H9 (cell line): ENCODE measurements at places on chromosomes 1 and 21.

DNA sequence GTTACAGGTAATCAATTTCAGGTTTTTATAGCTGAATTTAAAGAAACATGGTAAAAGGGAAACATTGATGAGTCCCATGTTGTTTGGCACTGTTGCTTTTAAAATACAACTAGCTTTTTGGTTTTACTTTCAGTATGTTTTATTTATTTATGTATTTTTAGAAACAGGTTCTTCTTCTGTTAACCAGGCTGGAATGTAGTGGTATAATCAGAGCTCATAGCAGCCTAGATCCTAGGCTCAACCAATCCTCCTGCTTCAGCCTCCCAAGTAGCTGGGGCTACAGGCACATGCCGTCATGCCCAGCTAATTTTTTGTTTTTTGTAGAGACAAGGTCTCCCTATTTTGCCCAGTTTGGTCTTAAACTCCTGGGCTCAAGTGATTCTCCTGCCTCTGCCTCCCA, 50.4 kb downstream of the CTTNBP2NL start:
- no peaks in the 10 kb centered on the region for H3K4me1 ChIP-seq
- no peak for DNase-seq
- no peak overlapping the region for H3K27ac ChIP-seq
- H3K36me3 ChIP-seq, result peaks cover 22% of the 10 kb centered on the region

DNA sequence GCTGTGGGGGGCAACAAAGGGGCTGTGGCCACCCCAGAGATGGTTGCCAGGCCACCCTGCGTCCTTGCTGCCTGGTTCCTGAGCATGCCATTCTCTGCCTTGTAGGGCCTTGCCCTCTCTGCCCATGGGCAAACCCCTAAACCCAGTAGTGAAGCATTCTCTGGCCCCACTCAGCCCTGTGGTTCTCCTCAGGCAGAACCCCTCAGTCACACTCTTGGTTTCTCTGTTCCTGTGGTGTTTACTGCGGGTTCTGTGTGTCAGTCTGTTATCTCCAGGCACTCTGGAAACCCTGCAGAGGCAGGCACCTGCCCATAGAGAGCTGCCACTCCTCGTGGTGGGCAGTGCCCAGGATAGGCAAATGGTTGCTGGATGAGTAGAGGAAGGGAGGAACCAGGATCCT, 41.1 kb upstream of the IL19 start:
- no peaks in the 10 kb centered on the region for H3K27me3 ChIP-seq
- peaks cover 4% of the 10 kb centered on the region; the same call in 2 of the 3 replicates for H3K36me3 ChIP-seq
- no peak overlapping the region for H3K27ac ChIP-seq
- no peaks in the 10 kb centered on the region for H3K4me1 ChIP-seq

GRCh38 chr21:36478941-36479340, 981 bp downstream of the CLDN14 start:
- H3K4me3 ChIP-seq, result no peak overlapping the region
- H3K4me1 ChIP-seq, result no peaks in the 10 kb centered on the region
- peak; percentile 46 for DNase-seq
- no peaks in the 10 kb centered on the region for H3K27me3 ChIP-seq

DNA sequence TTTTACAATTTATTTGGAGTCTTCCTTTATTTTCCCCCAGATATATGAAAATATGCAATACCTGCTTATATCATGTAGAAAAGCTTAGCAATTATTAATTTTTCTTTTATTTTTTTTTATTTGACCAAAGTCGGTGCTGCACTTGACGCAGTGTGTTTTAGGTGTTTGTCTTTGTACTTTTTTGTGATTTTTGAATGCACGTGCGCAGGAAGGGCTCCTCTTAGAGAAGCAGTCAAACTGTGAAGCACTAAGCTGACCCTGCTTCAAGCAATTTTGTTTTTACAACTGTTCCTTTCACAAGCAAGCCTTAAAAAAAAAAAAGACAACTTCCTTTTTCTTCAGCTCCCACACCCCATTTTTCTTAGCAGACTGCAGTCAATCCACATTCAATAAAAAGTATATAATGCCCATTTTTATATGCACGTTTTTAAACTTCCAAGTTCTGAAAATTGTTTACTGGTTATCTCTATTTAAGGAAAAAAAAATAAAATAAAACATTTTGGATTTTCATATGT, 267.4 kb downstream of the TM2D1 start:
- H3K27me3 ChIP-seq, result no peaks in the 10 kb centered on the region
- no peaks in the 10 kb centered on the region for H3K36me3 ChIP-seq
- no peak overlapping the region for H3K27ac ChIP-seq

GRCh38 chr1:60562740-60563139, 489.2 kb upstream of the C1orf87 start:
- H3K27ac ChIP-seq, result no peak overlapping the region
- no peak overlapping the region for H3K4me3 ChIP-seq
- H3K4me1 ChIP-seq, result no peaks in the 10 kb centered on the region
- DNase-seq, result no peak
- H3K36me3 ChIP-seq, result no peaks in the 10 kb centered on the region

DNA sequence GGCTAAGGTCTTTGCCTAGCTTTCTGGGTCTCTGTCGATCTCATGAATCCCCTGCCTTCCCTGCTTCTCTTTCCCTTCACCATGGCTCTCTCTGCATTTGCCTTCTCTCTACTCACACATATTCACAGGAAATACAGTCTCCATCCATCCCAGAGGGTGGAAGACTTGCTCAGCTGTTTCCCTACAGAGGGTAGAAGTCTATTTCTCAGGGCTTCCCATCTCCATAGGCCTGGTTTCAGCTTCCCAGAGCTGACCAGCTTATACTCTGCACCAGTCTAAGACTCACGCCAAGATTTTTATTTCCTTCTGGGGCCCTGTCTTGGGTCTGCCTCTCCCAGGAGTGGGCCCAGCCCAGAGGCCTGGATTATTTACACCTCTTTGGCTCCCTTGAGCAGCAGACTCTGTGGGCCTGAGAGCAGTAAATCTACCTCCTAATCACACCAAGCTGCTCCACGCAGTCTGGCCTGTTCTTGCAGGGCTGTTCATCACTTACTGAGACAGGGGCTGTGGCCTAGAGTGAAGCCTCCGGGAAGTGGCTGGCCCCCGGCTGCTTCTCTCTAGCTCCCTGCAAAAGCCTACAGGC, 102.5 kb downstream of the PLXNA2 start:
- no peaks in the 10 kb centered on the region for H3K27me3 ChIP-seq
- no peak overlapping the region for H3K4me3 ChIP-seq
- H3K27ac ChIP-seq, result no peak overlapping the region
- H3K36me3 ChIP-seq, result no peaks in the 10 kb centered on the region
- no peak for DNase-seq
- no peaks in the 10 kb centered on the region for H3K4me1 ChIP-seq

GRCh38 chr1:8712413-8713231, 104.8 kb downstream of the RERE start:
- peaks cover 5% of the 10 kb centered on the region; the same call in 1 of the 2 replicates for H3K36me3 ChIP-seq
- no peak for DNase-seq
- H3K4me1 ChIP-seq, result no peaks in the 10 kb centered on the region; the same call in 1 of the 2 replicates
- H3K27ac ChIP-seq, result peak overlapping the region; percentile 53

GRCh38 chr1:232084584-232085223, 458.1 kb downstream of the DISC1 start:
- no peaks in the 10 kb centered on the region for H3K27me3 ChIP-seq
- H3K4me3 ChIP-seq, result no peak overlapping the region
- DNase-seq, result peak; percentile 82
- H3K27ac ChIP-seq, result no peak overlapping the region

GRCh38 chr1:115702959-115703358, 61.2 kb downstream of the VANGL1 start:
- no peak for DNase-seq
- no peaks in the 10 kb centered on the region for H3K27me3 ChIP-seq
- no peaks in the 10 kb centered on the region for H3K36me3 ChIP-seq

DNA sequence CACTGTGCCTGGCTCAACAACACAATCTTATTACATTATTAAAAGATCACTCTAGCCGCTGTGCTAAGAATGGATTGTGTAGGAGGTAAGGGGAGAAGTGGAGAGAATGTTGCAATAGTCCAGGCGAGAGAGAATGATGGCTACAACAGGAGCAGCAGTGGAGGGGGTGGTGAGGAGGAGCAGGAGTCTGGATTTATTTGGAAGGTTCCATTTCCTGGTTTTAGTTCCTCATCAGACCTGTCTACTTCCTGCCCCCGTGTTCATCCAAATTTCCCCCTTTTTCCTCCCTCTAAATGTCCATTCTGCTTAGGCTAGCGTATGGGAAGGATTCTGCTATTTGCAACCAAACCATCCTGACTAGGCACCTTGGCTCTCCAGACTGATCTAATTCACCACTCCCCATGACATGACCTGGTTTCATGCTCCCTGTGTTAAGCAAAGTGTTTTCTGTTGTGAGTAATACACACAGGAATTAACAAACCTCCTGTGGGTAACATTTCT, 35.1 kb upstream of the EYA3 start:
- no peaks in the 10 kb centered on the region for H3K27me3 ChIP-seq
- no peaks in the 10 kb centered on the region for H3K4me1 ChIP-seq
- no peaks in the 10 kb centered on the region for H3K36me3 ChIP-seq
- no peak overlapping the region for H3K27ac ChIP-seq
- H3K4me3 ChIP-seq, result no peak overlapping the region

DNA sequence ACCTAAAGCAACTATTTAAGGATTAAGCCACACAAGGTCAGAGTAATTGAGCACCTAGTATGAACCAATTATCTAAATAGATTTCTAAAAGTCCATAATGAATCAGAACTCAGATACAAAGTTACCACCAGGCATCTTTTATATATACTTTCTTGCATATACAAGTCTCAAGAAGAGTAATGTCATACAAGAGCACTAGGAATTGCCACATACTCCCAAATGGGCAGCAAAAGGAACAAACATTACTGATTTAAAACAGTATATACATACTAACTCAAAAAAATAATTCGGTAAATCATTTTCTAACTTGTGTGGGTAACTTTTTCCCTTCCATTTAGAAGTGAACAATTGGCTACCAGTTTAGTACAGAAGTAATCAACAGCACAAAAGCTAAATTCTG, 22.1 kb downstream of the SERBP1 start:
- H3K27me3 ChIP-seq, result no peaks in the 10 kb centered on the region
- DNase-seq, result no peak
- H3K4me1 ChIP-seq, result no peaks in the 10 kb centered on the region
- no peak overlapping the region for H3K27ac ChIP-seq

DNA sequence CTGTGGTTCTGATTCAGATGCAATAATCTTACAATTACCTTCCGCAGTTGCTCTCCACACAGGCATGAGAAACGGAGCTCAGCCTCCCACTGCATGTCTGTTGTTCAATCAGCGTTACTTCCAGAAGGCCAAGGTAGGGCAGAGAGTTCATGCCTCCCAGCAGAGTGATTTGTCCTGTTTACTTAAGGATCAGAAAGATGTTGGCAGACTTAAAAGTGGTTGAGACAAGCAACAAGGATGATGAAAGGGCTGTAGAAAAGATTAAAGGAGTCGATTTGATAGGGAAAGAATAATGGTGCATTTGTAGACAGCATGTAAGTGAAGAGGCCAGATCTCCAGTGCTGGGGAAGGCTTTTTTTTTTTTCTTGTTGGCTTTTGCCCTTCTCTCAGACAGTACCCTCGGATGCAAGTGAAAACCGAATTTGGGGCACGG, 26.6 kb downstream of the ARMH1 start:
- DNase-seq, result no peak
- H3K27me3 ChIP-seq, result no peaks in the 10 kb centered on the region
- no peak overlapping the region for H3K4me3 ChIP-seq
- H3K27ac ChIP-seq, result no peak overlapping the region
- H3K4me1 ChIP-seq, result no peaks in the 10 kb centered on the region

- DNase-seq, result no peak
- H3K36me3 ChIP-seq, result no peaks in the 10 kb centered on the region
- no peaks in the 10 kb centered on the region for H3K27me3 ChIP-seq
- H3K27ac ChIP-seq, result no peak overlapping the region
- H3K4me1 ChIP-seq, result no peaks in the 10 kb centered on the region
Measured at GRCh38 chr1:3521426-3521825, 67.0 kb downstream of the ARHGEF16 start.

GRCh38 chr1:50929376-50929958, 30.6 kb downstream of the FAF1 start:
- no peak overlapping the region for H3K27ac ChIP-seq
- no peaks in the 10 kb centered on the region for H3K4me1 ChIP-seq
- peaks cover 9% of the 10 kb centered on the region; the same call in 1 of the 2 replicates for H3K36me3 ChIP-seq
- DNase-seq, result no peak

DNA sequence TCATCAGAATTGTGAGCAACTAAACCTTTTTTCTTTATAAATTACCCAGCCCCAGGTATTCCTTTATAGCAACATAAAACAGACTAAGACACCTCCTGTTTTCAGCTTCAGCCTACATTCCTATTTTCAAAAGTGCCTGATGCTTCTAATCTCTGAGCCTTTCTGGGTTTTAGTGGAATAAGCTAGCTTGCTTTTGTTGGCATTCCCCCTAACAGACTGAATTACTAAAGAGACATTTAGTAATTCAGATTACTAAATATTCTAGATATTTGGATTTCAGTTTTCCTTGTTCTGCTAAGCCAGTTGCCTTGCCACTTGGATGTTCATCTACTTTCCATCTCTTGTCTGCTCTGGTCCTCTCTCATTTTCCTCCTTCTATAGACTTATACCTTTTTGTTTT, 10.5 kb upstream of the GNG12 start:
- DNase-seq, result no peak
- H3K36me3 ChIP-seq, result no peaks in the 10 kb centered on the region
- H3K27me3 ChIP-seq, result no peaks in the 10 kb centered on the region
- H3K27ac ChIP-seq, result no peak overlapping the region
- peaks cover 10% of the 10 kb centered on the region; the same call in 1 of the 2 replicates for H3K4me1 ChIP-seq
- H3K4me3 ChIP-seq, result no peak overlapping the region

DNA sequence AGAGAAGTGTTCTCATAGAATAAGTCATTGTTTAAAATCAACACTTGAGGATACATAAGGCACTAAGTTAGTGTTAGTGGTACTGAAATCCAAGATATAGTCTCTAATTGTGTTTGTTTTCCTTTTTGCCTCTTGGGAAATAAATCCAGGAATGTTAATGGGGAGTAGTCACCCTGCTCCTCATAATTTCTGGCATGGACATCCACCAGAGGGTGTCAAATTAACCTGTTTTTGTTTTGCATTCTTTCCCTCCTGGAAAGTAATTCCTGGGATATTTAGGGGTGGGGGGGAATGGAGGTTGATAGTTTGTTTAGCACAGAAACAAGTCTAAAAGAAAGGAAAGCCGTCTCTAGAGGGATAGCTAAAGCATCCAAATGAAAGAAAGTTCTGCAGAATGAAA, 87.8 kb upstream of the MAP1LC3C start:
- H3K27me3 ChIP-seq, result no peaks in the 10 kb centered on the region
- H3K4me1 ChIP-seq, result peaks cover 11% of the 10 kb centered on the region; the same call in 1 of the 2 replicates
- no peak overlapping the region for H3K27ac ChIP-seq
- DNase-seq, result no peak
- H3K36me3 ChIP-seq, result no peaks in the 10 kb centered on the region
- no peak overlapping the region for H3K4me3 ChIP-seq

GRCh38 chr21:36854391-36854790, 112.1 kb downstream of the HLCS start:
- no peaks in the 10 kb centered on the region for H3K27me3 ChIP-seq
- H3K4me1 ChIP-seq, result no peaks in the 10 kb centered on the region
- H3K4me3 ChIP-seq, result no peak overlapping the region
- H3K36me3 ChIP-seq, result no peaks in the 10 kb centered on the region
- DNase-seq, result peak; percentile 66
